Stimulated activated CD4-positive, alpha-beta T cell treated with anti-CD3 and anti-CD28 coated beads, Interleukin-1b, Interleukin-23, amount 100 ng/mL, for 1 hour (primary cell): ENCODE measurements at places on chromosomes 1 and 21.

DNA sequence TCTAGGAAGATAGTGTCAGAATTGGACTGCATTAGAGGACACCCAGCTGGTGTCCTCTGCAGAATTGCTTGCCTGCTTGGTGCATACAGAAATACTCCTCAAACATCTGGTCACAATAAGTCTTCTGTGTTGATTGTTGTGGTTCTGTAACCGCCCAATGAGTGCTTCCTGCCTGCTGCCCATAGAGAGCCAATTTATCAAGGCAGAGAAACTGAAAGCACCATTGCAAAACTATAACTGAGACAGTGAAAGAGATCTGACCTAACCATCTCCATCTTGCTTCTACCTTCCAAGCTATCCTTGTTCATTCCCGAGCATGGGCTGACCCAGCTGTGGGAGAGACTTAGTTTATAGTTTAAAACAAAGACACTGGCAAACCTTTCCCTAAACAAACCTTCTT lies 462.4 kb upstream of the RGS18 start:
- DNase-seq = no peak

DNA sequence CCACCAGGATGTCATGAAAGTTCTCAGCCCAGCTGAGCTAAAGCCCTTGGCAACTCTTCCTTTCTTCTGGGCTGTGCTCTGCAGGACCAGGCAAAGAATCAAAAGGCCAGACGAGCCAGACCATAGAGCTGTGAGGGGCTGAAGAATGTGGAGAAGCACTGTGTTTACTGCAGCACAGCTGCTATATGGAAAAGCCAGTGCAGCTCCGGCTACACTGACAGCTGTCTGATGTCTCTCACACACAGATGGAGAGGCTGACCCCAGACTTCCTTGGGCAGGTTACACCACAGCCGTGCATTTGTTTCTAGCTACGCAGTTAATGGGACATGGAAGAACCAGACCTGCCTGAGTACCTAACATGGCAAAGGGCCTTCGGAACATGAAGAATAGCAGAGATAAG lies 40.3 kb downstream of the CD247 start:
- no peak for DNase-seq

DNA sequence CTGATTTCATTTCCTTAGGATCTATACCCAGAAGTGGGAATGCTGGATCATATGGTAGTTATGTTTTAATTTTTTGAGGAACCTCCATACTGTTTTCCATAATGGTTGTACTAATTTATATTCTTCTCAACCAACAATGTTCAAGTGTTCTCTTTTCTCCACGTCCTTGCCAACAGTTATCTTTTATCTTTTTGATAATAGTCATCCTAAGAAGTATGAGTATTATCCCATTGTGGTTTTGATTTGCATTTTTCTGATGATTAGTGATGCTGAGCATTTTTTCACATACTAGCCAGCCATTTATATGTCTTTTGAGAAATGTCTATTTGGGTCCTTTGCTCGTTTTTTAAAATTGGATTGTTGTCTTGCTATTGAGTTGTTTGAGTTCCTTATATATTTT lies 38.5 kb downstream of the ABCD3 start:
- DNase-seq = no peak

DNA sequence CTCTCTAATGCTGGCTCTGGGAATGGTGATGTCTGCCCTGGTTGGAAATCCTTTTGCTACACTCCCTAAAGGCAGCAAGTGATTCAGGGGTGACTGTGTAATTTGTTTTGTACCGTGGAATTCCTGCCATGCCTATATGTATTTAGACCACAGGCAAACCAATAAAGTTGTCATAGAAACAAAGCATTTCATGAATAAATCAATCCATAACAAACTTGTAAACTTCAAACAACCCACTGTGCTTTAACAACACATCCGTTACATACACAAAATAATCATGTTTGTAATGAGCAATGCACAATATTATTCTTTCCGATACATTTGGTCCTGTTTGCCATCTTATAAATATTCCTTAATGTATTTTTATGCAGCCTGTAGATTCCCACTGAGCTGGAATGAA lies 330.3 kb upstream of the SNX7 start:
- no peak for DNase-seq

GRCh38 chr1:163928069-163928468 lies 606.3 kb downstream of the NUF2 start:
- DNase-seq = no peak

- no peak for DNase-seq
These were observed 203.5 kb downstream of the NTNG1 start for GRCh38 chr1:107344268-107344760.

- no peak for DNase-seq
These were observed 88.5 kb downstream of the SLC44A5 start for GRCh38 chr1:75522389-75522788.

GRCh38 chr1:167791281-167792187 lies 69.8 kb downstream of the MPZL1 start:
- DNase-seq = no peak

- DNase-seq = no peak
These were observed 36.6 kb downstream of the C1orf87 start for GRCh38 chr1:60036856-60037460.
